ENCODE measurements at places on chromosomes 2 and 18.

DNA sequence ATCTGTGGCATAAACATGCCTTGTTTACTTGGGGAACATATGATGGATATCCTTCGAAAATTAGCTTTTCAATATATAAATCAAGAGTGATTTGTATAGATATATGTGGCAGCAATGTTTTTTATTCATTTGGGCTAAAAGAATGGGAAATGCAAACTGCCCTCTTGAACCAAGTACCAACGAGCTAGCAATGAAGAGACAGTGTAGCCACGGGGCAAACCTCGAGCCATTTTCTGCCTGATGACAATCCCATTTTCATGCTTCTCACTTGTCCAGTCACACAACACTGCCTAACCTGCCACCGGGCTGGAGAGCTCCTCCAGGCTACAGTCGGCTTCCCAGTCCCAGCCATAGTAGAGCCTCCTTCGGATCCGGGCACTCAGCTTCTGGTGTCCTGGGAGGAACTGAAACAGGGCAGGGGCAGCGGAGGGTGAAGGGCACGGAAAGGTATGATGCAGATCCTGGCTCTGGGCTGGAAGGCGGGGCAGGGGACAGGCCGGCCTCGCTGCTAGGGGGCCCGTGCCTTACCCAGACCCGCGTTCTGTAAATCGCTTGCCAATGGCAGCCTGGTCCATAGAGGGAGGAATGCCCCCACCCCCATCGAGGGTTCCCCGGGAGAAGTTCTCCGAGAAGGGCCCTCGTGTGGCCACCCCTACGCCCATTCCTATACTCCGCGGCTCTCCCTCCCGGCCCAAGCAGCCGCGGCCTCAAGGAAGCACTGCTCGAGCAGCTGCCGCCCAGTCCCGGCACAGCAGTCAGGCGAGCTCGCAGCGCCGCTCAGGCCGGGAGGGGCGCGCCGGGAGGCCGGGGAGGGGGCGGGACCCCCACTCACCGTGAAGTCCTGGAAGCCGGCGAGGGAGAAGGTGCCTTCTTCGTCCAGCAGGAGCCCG lies 552 bp downstream of the CNPPD1 start:
- DNase-seq, result no peak

DNA sequence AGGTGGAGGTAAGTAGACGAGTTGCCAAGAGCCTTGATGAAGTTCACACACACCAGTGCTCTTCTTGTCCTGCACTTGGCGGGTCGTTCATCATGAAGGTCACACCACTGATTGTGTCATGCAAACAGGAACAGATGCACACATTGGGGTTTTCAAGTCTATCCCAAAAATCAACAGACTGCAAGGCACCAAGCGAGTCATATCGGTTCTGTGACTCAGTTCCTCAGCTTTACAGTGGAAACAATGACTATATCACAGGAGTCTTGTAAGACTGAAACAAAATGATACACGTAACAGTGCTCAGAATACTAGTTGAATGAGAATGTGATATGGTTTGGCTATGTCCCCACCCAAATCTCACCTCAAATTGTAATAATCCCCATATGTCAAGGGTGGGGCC lies 526.9 kb upstream of the ID2 start:
- DNase-seq, result no peak

- no peak for DNase-seq
Measured at GRCh38 chr2:69645921-69646320, 2.4 kb upstream of the AAK1 start.

DNA sequence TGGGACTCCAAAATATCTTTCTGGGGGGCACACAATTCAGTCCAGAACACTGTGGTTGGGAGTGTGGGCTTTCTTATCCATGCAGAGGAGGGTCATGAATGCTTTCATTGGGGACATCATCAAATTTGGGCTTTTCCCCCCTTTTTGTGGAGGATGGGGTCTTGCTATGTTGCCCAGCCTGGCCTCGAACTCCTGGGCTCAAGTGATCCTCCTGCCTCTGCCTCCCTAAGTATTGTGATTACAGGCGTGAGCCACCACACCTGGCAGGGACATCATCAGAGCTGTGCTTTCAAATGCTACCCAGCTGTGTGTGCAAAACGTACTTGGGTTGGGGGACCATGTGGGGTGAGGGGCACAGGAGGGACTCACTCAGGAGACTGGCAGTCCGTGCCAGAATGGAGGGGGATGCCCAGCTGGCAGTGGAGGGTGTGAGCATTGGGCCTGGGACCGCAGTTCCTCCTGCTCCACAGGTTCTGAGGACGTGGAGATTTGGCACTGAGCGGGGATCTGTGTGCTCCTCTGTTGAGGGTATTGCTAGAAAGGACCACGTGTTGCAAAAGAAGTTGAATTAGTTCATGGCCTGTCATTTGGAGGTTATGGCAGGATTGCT lies 24.4 kb downstream of the EMILIN2 start:
- DNase-seq, result no peak

DNA sequence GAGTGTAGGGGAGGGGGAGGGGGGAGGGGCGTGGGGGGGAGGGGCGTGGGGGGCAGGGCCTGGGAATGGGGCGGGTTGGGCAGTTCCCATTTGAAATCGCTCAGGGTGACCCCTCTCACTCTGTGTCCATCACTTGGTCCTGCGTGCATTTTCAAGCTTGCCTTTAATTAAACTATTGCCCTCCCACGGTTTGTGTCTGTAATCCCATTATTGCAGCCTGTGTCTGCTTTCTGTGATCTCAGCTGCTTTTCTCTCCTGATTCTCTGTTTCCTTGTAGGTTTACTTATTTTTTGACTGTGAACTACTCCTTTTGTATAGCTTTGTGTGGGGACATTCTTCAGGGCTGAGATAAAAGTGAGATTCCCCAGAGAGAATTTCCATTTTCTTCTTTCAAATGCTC lies 1.3 kb downstream of the DCDC2C start:
- DNase-seq, result no peak

DNA sequence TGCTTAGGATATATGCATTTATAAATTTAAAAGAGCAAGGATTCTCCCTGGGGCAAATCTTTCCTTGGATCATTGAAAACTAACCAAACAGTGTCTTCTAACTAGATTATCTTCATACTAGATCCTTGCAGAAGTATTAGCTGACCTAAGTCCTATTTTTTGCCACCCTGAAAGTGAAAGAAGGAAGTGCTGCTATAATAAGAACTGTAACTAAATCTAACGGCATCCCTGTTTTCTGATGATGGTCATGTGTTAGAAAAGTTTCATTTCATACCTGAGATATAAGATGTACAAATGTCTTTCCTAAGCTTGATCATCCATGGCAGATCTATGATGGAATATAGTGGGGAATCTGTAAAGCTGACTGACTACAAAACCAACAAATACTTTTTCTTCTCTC lies 102.7 kb downstream of the MAP2 start:
- DNase-seq, result no peak

DNA sequence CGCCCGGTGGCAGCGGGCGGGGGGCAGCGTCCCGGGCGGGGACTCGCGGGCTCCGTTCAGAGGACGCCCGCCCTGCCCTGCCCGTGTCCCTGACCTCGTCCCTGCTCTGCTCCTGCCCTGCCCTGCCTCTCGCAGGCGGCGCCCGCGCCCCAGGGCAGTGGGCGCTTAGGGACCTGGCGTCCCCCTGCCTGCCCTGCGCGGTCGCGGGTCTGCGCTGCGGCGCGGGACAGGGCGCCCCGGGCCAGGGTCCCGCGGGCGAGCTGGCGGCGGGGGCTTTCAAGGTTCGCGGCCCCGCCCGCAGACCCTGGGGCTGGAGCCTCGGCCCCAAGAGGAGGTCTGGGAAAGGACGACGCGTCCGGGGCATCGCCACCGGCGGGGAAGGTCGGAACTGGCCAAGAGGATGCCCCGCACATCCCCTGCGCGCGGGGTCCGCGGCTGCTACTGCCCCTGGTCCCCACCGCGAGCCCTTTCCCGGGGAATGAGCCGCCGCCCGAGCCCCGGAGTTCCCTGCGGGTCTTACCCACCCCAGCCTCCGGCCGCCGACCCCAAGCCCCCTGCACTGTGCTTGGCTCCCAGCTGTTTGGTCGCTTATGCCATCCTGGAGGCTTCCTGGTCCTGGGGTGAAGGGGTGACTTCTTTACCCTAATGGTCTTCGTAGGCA lies 679 bp downstream of the RNF144A start:
- DNase-seq, result no peak

DNA sequence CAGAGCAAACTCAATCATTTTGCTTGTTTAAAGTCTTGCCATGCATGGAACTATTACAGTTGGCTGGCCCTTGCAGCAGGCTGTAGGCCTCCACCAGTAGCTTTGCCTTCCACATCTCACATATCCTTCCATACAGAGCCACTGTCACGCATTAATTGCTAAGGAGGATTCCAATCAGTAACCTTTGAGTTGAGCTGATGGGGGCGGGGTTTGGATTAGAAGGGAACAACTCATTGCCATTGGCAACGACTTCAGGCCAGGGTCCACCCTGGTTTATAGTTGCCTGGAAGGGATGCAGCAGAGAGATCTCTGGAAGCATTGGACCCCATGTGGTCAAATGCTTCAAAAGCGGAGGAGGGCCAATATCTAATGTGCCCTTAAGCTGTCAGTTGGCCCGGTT lies 63.3 kb upstream of the TTC39C start:
- DNase-seq, result no peak

- DNase-seq, result no peak
Measured at GRCh38 chr2:83162421-83162820, 1296.7 kb downstream of the SUCLG1 start.

DNA sequence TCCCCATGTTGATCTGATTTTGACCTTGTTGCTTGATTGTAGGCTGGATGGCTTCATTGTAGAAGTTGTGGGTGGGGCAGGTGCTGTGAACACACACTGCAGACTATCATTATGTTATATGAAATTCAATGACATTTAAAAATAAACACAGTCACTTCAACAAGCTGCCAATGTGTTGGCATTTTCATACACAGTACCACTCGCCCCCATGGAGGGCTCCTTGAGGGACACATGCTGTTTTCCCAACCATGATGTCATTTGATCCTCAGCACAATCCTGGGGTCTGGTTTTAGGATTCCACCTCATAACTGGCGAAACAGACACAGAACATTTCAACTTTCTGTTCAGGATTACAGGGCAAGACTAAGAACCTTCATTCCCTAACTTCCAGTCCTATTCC lies 86.9 kb downstream of the ZCCHC2 start:
- no peak for DNase-seq

GRCh38 chr18:3060667-3061580 lies 48.0 kb upstream of the LPIN2 start:
- DNase-seq, result no peak

- no peak for DNase-seq
Measured at GRCh38 chr2:213015387-213016165, 135.8 kb downstream of the IKZF2 start.

GRCh38 chr2:97870396-97870843 lies 125.3 kb downstream of the TMEM131 start:
- peak; percentile 90 for DNase-seq

DNA sequence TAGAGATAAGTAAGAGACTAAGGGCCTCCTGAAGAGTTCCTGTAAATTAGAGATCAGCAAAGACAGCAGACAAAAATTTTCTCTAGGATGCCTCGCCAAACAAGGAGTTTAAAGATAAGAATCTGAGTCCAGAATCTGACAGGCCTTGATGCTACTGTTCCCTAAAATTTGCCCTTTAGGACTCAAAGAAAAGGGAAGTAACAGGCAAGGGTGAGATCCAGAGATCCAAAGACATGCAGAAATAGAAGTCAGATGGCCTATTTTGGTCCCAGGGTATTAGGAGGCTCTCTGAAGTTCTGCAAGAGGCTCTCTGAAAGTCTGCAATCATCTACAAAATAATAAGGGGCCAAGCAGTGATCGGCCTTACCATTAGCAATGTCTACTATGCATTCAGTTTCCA lies 33.0 kb downstream of the GALNT5 start:
- DNase-seq, result no peak

DNA sequence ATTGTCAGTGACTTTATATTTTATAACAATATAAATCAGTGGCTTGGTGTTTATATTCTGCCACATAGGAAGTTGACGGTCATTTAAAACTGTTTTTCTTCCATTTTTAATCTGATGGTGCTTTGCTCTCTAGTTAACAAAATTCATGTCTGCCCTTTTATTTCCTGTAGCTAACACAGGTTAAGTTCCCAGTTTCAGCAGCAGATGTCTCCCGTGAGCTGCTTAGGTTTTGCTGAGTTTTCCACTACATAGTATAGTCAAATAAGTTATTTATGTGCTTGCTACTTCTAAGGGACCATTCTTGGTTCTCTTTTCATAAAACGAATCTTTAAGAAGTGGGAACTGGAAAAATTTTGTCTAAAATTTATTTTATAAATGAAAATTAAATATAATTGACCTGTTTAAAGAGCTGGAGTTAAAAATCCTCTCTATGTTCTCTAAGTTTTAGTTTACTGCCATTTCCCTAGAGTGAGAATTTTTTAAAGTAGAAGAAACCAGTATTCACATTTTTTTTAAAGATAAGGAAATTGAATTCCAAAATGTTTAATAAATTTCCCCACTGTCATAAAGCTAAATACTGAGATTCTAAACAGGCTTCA lies 20.6 kb downstream of the HTR2B start:
- DNase-seq, result peak; percentile 24

GRCh38 chr2:62186156-62186905 lies 9.6 kb upstream of the B3GNT2 start:
- DNase-seq, result no peak

- DNase-seq, result peak; percentile 59
Measured at GRCh38 chr18:6776188-6776587, 46.7 kb downstream of the ARHGAP28 start.

- DNase-seq, result no peak
Measured at GRCh38 chr2:28400419-28400818, 7.8 kb downstream of the FOSL2 start.

DNA sequence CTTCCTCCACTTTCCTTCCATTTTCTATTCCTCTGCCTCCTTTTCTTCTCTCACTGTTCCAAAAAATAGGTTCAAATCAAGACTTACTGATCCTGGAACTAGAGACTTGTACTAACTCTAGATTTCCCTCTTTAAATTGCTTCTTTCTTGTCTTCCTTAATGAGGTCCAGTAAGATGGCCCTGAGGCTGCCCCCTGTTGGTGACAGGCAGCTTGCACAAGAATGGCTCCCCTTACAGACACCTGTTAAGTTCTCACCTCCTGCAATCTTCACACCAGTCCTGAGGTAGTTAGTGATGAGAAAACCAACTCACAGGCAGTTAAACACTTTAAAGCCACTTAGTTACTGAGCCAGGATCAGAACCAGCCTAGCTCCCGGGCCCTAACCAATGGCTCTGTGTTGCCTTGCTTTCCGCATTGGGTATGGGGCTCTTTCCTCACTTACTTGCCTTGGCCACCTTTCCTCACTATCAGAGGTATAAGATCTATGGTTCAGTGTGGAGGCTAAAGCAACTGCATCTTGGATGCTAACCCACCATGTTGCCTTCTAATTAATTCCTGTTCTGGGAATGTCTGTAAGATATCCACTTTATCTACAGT lies 130.6 kb downstream of the AKAIN1 start:
- no peak for DNase-seq

DNA sequence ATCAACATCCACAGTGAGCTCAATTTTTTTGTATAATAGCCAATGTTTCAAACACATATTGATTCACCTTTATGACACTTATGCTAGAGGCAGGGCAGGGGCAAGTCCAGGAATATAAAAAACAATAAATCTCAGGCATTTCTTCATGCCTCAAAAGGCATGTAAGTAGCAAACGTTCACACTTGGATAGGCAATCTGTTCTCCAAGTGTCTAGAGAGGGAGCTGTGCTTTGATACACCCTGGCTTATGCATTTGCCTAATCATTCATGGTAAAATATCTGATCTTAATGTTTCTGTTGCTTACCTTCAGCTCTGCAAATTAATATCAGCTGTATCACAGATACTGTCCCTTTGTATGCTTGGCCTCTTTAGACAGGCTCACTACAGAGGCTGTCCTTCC lies 464.5 kb upstream of the SETBP1 start:
- DNase-seq, result no peak
